ENCODE measurements at places on chromosomes 3 and 15. TPM values are rescaled to one million over a fixed set of nuclear protein-coding genes. Genes with fewer than 3 reads are reported as not detected.

Gene GNAT1
- total RNA-seq: not detected

Gene MITF
- 0.39 TPM for total RNA-seq

Gene EOMES
- not detected for total RNA-seq

Gene ZBBX
- total RNA-seq: not detected

Gene MASP1
- under 0.01 TPM for total RNA-seq

Gene LSM3
- 4.3 TPM for total RNA-seq

Gene AHSG
- total RNA-seq: not detected

Gene CCR8
- not detected for total RNA-seq

Gene EXD1
- total RNA-seq: not detected

Gene KLHDC8B
- total RNA-seq: 93.8 TPM

Data from placental epithelial cell (primary cell).